Omental fat pad (tissue), 4 donors: ENCODE measurements at places on chromosomes 3 and 15.

DNA sequence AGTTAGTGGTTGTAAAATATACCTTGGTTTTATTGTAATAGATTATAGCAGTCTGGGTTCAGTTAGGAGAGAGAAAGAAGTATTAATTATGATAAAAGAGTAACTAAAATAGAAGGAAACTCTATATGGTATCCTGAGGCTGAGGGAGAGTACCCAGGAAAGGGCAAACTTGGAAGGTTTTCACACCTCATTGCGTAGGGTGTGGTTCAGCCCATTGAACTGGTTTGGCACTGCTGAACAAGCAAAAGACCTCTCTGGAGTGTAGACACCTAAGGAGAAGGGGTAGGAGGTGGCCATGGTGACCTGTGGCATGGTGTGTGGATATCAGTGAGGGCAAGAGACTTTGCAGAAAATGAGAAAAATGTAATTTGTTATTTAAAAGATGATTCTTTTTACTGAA is 63.5 kb downstream of the STT3B start:
- no peak for DNase-seq

DNA sequence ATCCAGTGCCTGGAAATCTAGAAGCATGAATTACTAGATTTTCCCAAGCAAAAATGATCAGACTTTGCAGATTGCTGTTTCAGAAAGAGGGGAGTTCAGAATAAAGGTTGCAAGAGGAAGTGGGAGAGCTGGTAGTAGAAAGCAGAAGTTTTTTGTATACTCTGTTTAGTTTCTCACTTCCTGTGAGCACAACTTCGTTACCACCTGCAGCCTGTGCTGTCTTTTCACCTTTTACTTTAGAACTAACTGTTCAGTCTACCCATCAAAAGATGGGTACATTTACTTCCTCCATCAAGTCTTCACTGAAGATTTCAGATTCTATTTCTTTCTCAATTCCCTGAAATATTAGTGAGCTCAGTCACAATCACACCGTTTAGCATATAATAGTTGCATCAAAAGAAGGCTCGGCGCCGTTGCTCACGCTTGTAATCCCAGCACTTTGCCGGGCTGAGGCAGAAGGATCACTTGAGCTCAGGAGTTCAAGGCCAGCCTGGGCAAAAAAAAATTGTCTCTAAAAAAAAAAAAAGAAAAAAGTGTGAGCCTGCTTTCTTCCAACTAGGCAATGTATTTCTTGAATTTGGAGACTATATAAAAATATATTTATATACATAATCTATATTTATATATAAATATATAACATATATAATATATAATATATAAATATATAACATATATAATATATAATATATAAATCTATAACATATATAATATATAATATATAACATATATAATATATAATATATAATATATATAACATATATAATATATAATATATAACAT is 1.8 kb upstream of the CEP97 start:
- DNase-seq, result no peak

GRCh38 chr15:77983091-77983707 is 94.3 kb downstream of the TBC1D2B start:
- no peak for DNase-seq

DNA sequence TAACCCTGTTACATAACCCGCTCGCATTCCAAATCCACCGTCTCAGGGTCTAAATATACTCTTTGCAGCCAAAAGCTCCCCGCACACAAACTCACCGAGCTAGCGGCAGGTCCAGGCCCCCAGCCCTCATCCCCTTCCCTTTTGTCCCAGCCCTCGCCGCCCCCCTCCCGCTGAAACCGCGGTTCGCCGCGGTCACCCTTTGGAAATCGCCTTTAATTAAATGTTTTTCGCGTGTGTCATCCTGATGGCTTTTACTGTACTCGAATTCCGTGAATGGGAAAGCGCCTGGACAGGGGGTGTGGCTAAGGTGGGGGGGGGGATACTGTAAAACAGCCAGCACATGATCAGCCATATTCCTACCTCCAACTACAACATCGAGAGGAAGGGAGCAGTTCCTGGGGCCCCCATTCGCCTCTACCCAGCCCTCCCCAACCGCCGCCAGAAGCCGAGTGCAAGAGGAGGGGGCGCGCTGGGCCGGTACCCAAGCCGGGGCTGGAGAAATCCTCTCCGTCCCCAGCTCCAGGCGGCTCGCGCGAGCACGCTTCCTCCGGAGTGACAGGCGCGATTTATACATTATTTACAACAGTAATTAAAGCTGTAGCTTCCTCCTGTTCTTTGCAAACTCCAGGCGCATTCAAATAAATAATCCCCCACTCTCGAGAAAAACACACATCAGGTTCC is 1.7 kb downstream of the RORA start:
- no peak for DNase-seq

GRCh38 chr15:67319961-67320360 is 65.4 kb downstream of the IQCH start:
- no peak for DNase-seq

DNA sequence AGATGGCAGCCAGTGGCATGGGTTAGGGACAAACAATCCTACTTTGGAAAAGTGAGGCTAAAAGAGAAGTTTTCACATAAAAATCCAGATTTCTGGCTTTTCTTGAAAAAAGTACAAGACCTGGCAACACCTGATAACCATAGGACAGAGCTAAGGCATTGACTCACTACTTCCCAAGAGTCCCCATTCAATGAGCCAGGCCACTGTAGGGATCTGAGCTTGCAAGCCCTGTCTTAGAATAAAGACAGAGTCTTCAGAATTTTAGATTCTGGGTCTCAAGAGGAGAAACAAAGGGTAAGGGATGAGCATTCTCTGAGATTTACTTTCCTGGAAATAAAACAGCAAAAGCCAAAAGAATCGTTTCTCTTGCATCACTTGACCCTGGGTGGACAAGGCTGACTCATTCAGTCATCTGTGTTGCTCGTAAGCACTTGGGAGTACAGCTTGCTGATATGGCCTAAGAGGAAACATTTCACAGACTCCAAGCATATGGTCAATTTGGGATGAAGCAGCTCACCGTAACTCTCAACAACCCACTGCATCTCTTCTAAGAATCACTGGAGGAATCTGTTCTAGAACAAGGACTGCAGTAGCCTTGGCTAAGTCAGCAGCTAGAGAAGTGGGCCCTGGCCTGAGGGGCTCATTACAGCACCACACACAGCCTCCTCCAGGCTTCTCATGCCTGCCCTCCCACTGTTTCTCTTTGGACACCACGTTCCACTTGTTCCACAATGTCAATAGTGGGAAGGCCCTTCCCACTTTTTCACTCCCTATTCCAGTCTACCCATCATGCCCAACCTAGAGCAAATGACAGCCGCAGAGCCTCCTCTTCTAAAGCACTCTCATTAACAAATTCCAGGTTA is 86.2 kb downstream of the RFTN1 start:
- DNase-seq, result no peak

DNA sequence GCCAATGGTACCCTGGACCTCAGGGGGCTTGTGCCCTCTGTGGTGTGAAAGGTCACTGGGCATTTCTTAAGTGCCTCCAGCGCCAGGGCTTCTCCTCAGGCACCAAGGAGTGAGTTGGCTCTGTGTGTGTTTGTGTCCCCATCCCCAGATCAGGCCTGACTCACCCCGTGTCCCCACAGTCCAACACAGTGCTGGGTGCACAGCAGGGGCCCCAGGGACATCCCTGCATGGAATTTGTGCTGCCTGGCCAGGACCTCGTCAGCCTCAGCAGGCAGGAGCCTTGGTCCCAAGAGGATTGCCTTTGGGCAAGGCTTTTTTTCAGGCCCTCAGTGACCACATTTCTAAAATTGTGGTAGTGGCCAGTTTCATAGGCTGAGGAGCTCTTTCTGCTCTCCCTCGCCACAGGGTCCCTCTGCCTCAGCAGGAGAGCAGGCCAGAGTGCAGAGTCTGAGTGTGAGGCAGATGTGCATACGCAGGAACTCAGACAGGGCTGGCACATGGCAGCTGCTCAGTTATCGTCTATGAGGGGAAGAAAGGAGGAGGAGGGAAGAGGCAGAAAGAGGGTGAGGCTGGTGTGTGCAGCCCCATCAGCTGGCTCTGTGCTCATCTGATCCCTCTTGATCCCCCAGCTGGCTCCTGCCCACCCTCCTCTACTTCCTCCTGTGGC is 215.6 kb downstream of the RPLP1 start:
- no peak for DNase-seq

DNA sequence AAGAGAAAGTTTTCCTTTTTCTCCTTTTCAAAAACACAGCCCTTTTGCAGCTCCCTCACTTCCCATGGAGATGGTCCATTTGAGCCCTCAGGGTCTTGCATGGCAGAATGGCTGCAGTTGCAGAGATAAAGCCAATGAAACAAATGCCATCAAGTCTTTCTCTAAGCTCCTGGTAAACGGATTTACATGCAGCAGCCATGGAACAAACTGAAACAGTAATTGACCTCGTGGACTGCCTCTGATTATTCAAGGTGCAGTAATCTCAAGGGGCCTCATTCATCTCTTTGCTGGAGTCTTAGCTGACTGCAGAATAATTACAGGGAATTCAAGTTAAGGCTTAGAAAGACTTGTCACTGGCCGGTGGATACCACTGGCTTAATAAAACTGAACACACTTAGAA is 125.1 kb downstream of the SQOR start:
- DNase-seq, result no peak

DNA sequence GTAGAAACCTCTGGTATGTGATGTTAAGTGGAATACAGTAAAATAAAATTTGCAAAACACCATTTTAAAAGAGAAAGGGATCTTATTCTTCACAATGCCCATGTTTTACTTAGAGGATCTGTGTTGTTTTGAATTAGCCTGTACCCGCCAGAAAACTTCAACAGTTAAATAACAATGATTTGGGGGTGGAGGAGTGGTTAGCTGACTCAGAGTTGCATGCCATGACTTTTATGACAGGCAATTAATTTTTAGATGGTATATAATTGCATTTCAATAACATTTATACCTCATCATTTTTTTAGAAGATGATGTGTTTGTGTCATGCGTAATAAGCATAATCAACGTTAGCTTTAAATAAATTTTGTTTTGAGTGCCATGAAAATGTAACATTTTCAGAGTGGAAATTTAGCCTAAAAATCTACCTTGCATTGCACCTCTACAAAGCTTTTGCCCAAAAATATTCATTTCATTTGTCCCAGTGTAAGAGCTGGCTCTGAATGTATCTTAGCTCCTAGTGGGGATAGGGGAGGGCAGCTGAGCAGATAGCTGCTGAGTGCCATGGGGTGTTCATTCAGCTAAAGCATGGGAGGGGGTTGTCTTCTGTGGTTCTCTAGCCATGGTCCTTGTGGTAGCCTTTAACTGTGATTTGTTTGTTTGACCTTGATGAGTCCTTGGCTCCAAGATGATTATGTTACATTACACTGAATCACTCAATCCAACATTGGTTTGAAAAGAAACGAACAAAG is 379.8 kb downstream of the LPP start:
- DNase-seq, result no peak

GRCh38 chr3:62252438-62253157 is 120.8 kb downstream of the FEZF2 start:
- DNase-seq, result no peak

GRCh38 chr3:14439501-14440167 is 37.2 kb downstream of the SLC6A6 start:
- no peak for DNase-seq

DNA sequence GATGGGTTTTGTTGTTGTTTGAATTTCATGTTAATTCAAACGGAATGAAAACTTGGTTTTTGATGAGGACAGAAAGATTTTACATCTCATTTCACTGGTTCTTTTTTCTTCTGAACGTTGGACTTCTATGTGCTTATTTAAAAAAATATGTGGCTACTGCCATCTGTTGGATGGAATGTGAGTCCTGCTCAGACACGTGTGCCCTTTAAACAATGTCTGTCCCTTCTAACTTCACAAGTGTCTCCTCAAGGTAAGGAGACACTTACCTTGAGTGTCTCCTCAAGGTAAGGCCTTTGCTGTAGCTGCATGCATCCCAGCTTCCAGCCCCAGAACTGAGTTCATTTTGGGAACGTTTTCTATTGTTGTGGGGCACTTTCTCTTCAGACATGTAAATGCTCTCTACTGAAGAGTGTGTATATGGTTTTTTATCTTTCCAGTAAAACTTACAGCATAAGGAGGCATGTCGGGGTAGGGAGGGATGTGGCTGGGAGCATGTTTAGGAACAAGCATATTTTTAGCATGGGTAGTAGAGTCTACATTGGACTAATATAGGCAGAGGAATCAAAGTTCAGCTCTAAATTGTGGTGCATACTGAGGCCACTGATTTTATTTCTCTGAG is 63.1 kb upstream of the UBE3A start:
- DNase-seq, result no peak

GRCh38 chr15:58302832-58303231 is 129.0 kb upstream of the LIPC start:
- no peak for DNase-seq

DNA sequence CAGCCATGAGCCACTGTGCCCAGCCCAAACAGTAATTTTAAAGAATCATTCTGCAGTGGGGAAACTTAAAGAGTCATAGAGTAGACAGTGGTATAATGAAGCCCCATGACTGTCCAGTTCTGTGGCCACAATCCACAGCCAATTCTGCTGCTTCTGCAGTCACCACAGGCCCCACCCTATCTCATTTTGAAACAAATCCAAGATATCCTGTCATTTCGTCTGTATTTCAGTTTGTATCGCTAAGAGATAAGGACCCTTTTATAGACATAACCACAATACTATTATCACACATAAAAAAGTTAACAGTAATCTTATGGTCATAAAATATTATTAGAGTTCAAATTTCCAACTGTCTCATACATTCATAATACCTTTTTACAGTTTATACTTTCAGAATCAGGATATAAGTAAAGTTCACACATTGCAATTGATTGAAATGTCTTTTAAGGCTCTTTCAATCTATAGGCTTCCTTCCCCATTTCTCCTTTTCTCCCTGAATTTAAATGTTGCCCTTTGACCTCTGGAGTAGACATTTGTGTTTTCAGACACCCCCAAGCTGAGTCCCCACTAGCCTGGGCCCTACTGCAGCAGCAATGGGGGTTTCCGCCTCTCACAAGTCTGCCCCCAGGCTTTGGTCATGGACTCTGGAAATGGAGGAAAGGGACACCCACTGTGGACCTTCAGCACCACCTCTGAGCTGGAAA is 4.2 kb upstream of the NUP210 start:
- no peak for DNase-seq

DNA sequence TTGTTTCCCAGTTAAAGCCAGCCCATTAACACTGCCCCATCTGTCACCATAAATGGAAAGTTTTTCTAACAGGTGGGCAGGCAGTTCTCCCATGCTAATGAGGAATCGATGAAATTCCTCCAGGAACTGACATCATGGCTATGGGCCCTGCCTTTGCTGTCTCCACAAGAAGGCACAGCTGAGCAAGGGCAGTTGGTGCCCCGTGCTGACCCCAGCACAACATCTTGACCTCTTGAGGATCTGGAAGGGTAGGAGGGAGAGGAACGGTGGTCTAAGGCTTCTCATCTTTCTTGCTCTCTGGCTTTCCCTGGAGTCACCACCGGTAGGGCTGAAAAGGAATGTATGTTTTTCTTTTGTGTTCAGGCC is 46.7 kb downstream of the CHCHD6 start:
- no peak for DNase-seq

- no peak for DNase-seq
These were observed 184.6 kb downstream of the C3orf38 start for GRCh38 chr3:88334187-88334868.

GRCh38 chr3:131795390-131796090 is 239.3 kb downstream of the CPNE4 start:
- DNase-seq, result no peak
